ENCODE measurements at places on chromosomes 3 and 15. TPM values are rescaled to one million over a fixed set of nuclear protein-coding genes. Genes with fewer than 3 reads are reported as not detected.

GHSR gene
- not detected for polyA plus RNA-seq

PLIN1 gene
- 0.14 TPM for polyA plus RNA-seq

PLA2G4F gene
- 0.05 TPM for polyA plus RNA-seq

SLC24A5 gene
- polyA plus RNA-seq = not detected

UTS2B gene
- 0.18 TPM for polyA plus RNA-seq

ROPN1 gene
- polyA plus RNA-seq = not detected

Data from muscle of arm (tissue), 14 donors.